ENCODE measurements at places on chromosomes 7 and 10.
A peak's percentile ranks its signal among the peaks of the same experiment; 100 is the strongest.

DNA sequence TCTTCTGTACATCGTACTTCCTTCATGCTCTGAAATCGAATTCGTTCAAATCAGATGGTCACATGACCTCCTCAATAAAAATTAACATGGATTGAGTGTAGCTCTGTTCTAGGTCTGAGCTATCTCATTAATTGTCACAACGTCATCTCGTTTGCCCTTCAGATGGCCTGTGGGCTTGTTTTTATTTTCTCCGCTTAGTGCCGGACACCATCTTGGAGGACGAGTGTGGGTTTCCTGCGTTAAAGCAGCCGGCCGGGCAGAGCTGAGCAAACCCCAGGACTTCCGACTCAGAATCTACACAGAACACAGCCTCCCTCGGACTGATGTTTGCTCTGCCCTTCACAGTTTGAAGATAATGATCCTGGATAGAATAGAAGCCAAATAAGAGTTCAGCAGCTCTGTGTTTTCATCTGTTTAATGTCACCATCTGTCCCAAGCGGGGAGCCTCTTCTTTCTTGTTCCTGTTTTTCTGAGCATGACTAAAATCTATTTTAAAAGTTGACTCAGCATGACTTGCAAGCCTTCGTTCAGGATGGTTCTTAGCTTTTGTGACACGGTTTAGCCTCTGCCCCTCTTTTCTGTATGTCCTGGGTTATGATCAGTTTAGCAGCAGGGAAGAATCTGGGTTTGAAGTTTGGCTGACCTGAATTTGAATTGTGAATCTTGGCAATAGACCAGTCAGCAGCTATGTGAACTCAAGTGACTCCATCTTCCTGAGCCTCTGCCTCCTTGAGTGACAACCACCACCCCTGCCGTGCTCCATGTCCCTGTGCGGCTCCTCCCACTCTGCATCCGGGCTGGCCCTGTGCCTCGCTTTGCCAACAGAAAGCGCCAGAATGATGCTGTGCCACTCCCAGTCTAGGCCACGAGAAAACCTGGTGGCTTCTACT is 30.6 kb upstream of the GALNTL5 start:
- no peaks in the 10 kb centered on the region for H3K36me3 ChIP-seq
- peak overlapping the region; percentile 42 for H3K27ac ChIP-seq
- no peak for DNase-seq
- H3K4me3 ChIP-seq = no peak overlapping the region
- H3K4me1 ChIP-seq = peaks cover 9% of the 10 kb centered on the region

- H3K27ac ChIP-seq = no peak overlapping the region
- peaks cover 22% of the 10 kb centered on the region for H3K36me3 ChIP-seq
- no peaks in the 10 kb centered on the region for H3K4me1 ChIP-seq
Observed at GRCh38 chr7:97145068-97145467, 27.6 kb downstream of the SDHAF3 start.

DNA sequence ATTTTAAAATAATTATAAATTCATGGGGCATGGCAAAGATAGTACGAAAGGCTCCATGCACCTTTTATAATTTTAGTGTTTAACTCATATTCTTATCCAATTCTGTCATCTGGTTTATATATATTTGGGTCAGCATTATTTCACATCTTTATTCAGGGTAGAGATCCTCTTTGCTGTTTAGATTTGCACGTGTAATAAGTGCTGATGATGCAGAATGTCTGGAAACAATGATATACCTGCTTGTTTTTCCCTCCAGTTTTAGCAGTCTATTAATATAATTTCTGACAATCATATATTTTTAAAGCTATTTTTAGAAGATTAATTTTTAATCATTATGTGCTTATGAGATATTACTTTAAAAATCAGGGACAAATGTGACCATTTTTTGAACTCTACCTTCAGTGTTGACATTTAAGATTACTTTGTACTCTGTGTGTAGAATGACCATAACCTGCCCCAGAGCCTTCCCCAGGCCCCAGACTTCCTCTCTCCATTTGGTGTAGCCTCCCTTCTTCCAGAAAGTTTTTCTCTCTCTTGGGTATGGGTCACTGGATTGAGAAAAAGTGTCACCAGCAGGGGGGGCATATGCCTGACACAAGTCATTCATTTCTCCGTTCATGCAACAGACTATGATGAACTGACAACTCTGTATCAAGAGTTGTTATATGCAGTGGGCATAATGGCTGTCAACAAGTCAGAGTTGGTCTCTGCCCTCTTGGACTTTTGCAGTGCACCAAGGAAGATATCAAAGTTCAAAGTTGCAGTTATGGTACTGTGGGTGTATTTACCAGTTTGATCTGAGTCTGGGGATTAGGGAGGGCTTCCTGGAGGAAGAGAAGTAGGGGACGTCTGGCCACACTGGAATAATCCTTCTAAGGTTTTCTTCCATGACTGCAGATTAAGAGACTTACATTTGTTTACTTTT is 192.6 kb upstream of the CCDC6 start:
- no peak overlapping the region for H3K27ac ChIP-seq
- no peak for DNase-seq
- H3K4me1 ChIP-seq = no peaks in the 10 kb centered on the region
- no peak overlapping the region for H3K4me3 ChIP-seq
- H3K36me3 ChIP-seq = peaks cover 3% of the 10 kb centered on the region

GRCh38 chr7:4115941-4116610 is 566.0 kb upstream of the FOXK1 start:
- H3K27me3 ChIP-seq = no peaks in the 10 kb centered on the region
- no peaks in the 10 kb centered on the region for H3K36me3 ChIP-seq
- H3K4me1 ChIP-seq = no peaks in the 10 kb centered on the region
- DNase-seq = no peak

GRCh38 chr10:5493691-5494090 is 5.7 kb downstream of the CALML5 start:
- H3K4me1 ChIP-seq = no peaks in the 10 kb centered on the region
- H3K4me3 ChIP-seq = no peak overlapping the region
- no peaks in the 10 kb centered on the region for H3K36me3 ChIP-seq
- H3K27me3 ChIP-seq = peaks cover 9% of the 10 kb centered on the region

GRCh38 chr7:84009051-84009450 is 185.5 kb downstream of the SEMA3A start:
- H3K27me3 ChIP-seq = no peaks in the 10 kb centered on the region
- no peak overlapping the region for H3K4me3 ChIP-seq
- H3K27ac ChIP-seq = no peak overlapping the region
- H3K4me1 ChIP-seq = peaks cover 2% of the 10 kb centered on the region

DNA sequence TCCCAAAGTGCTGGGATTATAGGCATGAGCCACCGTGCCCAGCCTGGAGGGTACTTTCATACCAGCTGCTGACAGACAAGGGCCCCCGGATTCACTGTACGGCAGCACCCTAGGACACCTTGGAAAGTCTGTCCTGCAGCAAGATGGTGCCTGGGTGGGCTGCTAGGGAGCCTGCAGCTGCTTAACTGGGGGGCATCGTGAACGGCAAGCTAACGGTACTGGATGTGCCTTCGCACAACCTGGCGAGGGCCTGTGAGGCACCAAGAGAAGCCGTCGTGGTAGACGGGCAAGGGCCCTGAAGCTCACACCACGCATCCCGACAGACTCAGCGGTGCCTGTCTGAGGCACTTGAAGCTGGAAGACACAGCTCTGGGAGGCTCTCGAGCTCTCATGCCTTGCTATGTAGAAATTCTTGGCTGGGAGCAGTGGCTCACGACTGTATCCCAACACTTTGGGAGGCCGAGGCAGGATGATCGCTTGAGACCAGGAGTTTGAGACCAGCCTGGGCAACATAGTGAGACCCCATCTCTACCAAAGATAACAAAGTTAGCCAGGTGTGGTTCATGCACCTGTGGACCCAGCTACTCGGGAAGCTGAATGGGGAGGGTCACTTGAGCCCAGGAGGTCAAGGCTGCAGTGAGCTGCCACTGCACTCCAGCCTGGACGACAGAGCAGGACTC is 9.4 kb downstream of the BRAT1 start:
- H3K27ac ChIP-seq = no peak overlapping the region
- peaks cover 10% of the 10 kb centered on the region for H3K4me1 ChIP-seq
- peaks cover 26% of the 10 kb centered on the region for H3K36me3 ChIP-seq
- no peaks in the 10 kb centered on the region for H3K27me3 ChIP-seq
- no peak overlapping the region for H3K4me3 ChIP-seq
- DNase-seq = no peak

DNA sequence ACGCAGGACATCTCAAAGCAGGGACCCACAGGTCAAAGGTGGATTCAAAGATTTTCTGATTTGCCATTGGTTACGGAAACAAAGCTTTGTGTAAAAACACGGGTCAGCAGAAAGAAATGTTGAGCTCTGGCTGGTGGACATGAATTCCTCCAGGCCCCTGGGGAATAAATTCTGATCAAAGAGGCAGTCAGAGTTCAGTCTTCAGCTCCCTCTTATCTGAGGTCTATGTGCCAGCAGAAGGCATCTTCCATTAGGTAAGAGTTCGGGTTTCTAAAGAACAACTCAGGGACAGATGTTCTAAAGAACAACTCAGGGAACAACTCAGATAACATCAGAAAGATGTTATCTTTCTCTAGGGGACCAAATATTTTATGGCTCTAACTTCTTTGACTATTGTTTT is 64.9 kb upstream of the PALS2 start:
- no peaks in the 10 kb centered on the region for H3K36me3 ChIP-seq
- no peaks in the 10 kb centered on the region for H3K27me3 ChIP-seq
- H3K27ac ChIP-seq = no peak overlapping the region
- DNase-seq = no peak

- no peak overlapping the region for H3K4me3 ChIP-seq
- H3K27ac ChIP-seq = no peak overlapping the region
- DNase-seq = no peak
- no peaks in the 10 kb centered on the region for H3K4me1 ChIP-seq
Observed at GRCh38 chr10:89478739-89479654, 56.4 kb downstream of the SLC16A12 start.

DNA sequence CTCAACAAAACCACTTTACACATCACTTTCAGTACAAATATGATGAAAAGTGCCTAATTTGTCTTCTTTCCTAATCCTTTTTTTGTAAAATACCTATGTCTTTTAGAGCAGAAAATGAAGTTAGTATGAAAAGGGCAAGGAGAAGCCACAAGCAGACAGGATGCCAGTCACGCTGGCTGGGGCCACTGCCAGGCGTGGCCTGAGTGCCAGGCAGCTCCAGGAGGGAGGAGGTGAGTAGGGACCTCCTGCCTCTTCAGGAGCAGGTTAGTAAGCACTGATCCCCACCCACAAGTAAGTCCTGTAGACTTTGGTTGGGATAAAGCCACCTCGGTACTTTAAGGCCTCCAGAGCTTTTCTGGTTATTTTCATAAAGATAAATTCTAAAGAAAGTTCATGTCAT is 432.0 kb downstream of the GRID1 start:
- H3K4me1 ChIP-seq = no peaks in the 10 kb centered on the region
- no peak for DNase-seq
- H3K27ac ChIP-seq = no peak overlapping the region
- H3K27me3 ChIP-seq = peaks cover 3% of the 10 kb centered on the region
- H3K4me3 ChIP-seq = no peak overlapping the region

- H3K27me3 ChIP-seq = peaks cover 31% of the 10 kb centered on the region
- H3K36me3 ChIP-seq = peaks cover 23% of the 10 kb centered on the region
- peaks cover 63% of the 10 kb centered on the region for H3K4me1 ChIP-seq
- peak; percentile 69 for DNase-seq
- H3K27ac ChIP-seq = peak overlapping the region; percentile 92
- peak overlapping the region; percentile 90 for H3K4me3 ChIP-seq
Observed at GRCh38 chr10:7409045-7409731, 1.6 kb downstream of the SFMBT2 start.

DNA sequence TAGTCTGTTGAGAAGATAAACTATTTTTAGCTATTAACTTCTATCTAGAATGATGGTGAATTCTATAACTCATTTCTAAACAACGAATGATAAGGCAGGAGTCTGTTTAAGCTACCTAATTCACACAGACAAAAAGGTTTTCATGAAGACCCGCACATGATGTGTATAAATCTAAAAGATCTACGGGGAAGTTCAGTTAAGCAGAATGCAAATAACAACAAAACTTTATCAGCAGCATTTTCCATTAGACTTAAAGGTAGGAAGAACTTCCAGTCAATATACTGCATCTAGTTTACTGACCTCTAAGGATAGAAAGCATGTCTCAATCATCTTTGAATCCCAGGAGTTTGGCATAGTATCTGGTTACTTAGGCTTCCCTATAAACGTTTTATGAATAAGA is 62.6 kb downstream of the CDK6 start:
- no peak overlapping the region for H3K4me3 ChIP-seq
- H3K27ac ChIP-seq = no peak overlapping the region
- peaks cover 17% of the 10 kb centered on the region for H3K4me1 ChIP-seq
- DNase-seq = no peak

- H3K36me3 ChIP-seq = peaks cover 2% of the 10 kb centered on the region
- no peak for DNase-seq
- no peak overlapping the region for H3K4me3 ChIP-seq
- H3K4me1 ChIP-seq = peaks cover 19% of the 10 kb centered on the region
- H3K27me3 ChIP-seq = no peaks in the 10 kb centered on the region
Observed at GRCh38 chr10:88168171-88169036, 305.0 kb downstream of the PTEN start.

- no peak for DNase-seq
- no peaks in the 10 kb centered on the region for H3K4me1 ChIP-seq
- H3K27ac ChIP-seq = no peak overlapping the region
- H3K36me3 ChIP-seq = no peaks in the 10 kb centered on the region
- no peak overlapping the region for H3K4me3 ChIP-seq
Observed at GRCh38 chr7:94633687-94634086, 22.2 kb downstream of the SGCE start.

DNA sequence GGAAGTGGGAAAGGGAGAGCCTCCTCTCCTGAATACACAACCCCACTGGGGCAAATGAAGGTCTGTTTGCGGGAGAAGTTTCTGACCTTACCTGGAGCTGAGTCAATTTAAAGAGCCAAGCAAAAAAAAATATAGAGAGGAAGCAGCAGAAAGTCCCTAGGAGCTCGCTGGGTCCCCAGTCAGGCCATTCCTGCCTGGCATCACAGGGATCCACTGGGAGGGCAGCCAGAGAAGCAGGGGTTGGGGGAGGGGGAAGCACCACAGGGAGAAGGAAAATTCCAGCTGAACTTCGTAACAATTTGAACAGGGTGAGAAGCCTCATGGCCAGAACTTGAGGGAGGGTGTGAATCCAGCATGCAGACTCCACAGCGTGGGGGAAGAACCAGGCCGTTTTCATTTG is 298.7 kb downstream of the LRRTM3 start:
- no peaks in the 10 kb centered on the region for H3K4me1 ChIP-seq
- H3K4me3 ChIP-seq = no peak overlapping the region
- H3K27me3 ChIP-seq = no peaks in the 10 kb centered on the region
- H3K36me3 ChIP-seq = no peaks in the 10 kb centered on the region
- DNase-seq = no peak

Data from activated naive CD4-positive, alpha-beta T cell treated with anti-CD3 and anti-CD28 coated beads, Interleukin-2, amount 10 ng/mL, durations not matched to agents 7 days and 5 days (primary cell).